ENCODE measurements at places on chromosomes 7 and 10.

GRCh38 chr10:15331461-15331860 is 39.6 kb downstream of the FAM171A1 start:
- DNase-seq = no peak

DNA sequence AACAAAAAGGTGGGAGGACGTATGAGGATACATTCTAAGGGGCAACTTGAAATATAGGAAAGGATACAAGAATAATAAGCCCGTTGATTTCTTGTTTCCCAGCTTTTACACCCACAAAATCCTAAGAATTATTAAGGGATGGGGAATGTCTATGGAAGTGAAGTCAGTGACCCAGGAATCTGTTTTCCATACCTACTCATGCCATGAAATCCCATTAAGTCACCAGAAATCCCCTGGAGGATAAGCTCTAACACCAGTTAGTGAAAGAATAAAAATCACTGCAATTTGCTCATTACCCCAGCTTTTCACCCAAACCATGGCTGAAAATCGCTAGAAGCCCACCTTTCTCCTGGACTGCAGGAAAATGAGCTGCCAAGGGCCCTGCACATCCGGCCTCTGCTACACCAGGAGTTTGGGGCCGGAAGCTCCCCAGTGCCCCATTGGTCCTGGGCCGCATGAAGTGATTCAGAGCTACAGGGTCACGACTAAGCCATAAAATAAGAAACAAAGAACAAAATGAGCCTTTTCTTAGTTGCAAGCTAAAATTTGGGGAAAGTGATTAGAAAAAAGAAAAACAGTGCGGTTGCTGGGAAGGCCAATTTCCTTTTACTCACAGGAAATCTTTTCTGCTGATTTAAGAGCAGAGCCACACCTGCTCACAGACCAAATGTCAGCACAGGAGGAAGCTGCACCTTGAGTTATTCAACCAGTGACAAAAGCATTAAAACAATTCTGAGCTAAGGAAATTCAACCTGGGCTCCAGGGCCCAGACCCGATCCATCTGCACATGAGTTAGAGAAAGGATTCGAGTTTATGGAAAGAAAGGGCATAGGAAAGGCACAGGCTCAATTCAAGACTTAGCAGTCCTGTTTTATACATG is 40.3 kb downstream of the HIPK2 start:
- no peak for DNase-seq

- no peak for DNase-seq
Measured at GRCh38 chr7:37592366-37592765, 91.2 kb upstream of the GPR141 start.

DNA sequence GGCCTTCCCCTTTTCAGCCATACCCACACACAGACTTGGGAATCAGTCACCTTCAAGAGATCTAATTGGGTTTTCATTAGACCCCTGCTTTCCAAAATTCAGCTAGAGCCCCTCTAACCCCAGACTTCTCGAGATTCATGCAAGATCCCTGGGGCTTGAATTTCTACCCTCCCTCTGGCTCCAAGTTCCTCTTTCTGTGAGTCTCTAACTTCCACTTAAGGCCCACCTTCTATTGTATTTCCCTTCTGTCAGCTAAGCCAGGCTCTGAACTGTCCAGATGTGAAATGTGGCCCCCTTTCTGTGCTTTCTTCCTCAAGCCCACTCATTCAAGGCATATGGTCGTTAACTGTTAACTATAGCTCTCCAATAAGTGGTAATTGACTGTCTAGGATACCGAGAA is 132.2 kb downstream of the ZNF365 start:
- DNase-seq = no peak

GRCh38 chr7:80767654-80768053 is 129.2 kb downstream of the CD36 start:
- DNase-seq = no peak

GRCh38 chr10:77637532-77638320 is at the start of gene KCNMA1:
Gene KCNMA1 (minus strand): TSS chr10:77637808.
- peak; percentile 61 for DNase-seq

DNA sequence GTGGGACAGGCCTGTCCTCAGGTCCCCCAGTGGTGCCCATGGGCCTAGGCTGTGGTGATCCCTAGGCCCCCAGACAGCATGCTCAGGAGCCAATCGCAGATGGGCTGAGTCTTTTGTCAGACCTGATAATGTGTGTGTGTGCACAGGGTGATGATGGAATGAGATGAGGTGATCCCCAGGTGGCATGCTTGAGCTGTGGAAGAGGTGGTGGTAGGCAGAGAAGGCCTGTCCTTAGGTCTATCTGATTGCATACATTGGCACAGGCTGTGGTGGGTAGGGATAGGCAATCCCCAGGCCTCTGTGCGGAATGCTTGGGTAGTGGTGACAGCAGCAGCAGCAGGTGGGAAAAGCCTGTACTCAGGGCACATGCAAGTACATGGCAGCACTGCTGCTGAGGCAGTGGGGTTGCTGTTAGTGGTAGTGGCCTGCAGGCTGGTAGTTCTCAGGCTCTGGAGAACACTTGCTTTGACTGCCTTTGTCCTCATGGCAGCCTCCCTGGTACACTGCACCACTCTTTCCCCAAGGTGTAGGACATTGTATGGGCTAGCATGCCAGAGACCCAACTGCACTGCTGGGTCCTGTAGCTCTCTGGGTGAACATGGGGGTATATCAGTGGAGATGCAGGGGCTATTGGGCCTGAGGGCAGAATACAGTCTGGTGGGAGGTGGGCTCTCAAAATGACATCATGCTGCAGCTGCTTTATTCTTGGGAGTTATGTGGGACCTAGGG is 260.9 kb upstream of the PLPP4 start:
- no peak for DNase-seq

- DNase-seq = no peak
Measured at GRCh38 chr7:2537981-2538851, 17.1 kb downstream of the BRAT1 start.

DNA sequence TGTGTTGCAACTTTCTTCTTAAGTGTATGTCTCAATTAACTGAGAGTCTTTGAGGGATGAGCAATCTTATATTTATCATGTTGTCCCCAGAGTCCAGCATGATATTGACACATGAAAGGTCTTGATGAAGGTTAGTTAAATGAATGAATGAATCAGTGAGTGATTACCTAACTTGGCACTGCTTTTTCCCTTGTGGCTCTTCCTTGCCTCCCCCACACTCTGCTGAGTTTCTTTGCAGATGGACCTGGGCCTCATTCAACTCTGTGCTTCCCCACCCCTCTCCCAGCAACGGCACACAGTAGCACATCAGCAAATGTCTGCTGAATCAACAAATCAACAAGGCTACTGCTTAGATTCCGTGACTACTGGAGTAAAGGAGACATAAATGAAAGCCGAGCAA is 235.1 kb upstream of the CXCL12 start:
- DNase-seq = no peak

DNA sequence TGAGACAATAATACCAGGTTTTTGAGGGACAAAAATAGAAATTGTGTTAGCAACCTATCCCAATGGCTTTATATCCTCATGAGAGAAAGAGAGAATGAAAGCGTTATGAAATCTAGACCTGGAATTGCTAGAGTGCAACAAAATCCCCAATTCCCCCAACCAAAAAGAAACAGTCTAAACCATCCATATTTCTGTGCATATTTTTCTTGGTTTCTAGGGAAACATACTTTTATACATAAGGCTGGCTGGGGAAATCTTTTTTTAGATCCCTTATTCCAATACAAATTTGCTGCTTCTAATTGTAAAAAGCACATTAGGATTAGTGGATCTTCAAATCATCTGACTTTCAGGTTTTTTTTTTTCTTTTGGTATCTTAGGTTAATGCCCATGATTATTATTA is 277.0 kb upstream of the SEMA3A start:
- no peak for DNase-seq

DNA sequence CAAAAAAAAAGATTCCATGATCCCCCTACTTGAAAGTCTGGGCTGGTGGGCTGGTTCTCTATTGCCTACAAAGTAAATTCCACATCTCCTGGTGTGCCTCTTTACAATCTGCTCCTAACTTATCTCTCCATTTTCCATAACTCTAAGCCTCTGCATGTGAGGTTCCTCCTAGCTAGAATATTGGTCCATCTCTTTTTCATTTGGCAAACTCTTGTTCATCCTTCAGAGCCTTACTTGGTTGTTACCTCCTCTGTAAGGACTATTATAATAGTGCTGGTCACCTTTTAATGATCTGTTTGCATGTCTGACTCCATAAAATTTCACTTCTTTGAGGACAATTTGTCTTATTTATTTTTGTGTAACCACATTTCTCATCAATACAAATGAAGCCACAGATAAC is 1.6 kb upstream of the NRCAM start:
- no peak for DNase-seq

DNA sequence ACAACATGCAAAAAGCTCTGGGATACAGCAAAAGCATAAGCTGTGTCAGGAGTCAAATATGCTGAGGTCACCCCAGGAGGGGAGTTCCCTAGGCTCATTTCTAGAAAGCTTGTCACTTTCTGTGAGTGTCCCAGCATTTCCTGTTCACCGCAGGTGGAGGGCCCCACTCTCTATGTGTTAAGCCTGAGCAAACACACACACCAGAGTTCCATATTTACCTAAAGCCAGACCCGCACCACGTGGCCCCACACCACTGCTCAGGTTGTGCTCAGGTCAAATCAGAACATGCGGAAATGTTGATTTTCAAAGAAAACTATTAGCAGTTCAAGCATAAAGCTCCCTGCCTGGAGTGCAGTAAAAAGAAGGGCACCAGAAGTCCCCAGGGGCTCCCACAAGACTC is 259.6 kb upstream of the PPP2R2D start:
- no peak for DNase-seq

- DNase-seq = no peak
Measured at GRCh38 chr7:40808378-40808942, 673.7 kb downstream of the SUGCT start.

DNA sequence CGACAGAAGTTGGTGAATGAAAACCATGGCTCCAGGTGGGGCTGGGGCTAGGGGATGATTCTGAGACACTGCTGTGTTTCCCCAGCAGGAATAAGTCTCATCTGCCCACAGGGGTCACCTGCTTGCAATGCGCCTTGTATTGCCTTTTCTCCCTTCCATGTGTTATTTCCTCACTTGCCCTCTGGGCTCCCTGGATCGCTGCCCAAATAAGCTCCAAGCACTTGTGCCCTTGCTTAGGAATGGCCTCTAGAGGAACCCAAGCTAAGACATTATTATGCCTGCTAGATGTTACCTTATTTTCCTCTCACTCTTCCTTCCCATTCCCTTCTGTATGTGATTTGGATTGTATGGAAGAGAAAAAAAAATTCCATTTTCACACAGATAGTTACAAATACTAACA is 24.8 kb upstream of the PLPP4 start:
- DNase-seq = no peak

DNA sequence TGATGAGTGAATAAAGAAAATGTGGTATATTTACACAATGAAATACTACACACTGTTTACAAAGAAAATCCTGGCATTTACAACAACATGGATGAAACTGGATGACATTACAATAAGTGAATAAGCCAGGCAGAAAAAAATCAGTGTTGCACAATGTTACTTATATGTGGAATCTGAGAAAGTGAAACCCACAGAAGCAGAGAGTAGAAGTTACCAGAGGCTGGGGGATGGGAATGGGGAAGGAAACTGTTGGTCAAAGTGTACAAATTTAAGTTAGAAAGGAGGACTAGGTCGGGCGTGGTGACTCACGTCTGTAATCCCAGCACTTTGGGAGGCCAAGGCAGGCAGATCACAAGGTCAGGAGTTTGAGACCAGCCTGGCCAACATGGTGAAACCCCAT is 538.5 kb upstream of the MKI67 start:
- no peak for DNase-seq

DNA sequence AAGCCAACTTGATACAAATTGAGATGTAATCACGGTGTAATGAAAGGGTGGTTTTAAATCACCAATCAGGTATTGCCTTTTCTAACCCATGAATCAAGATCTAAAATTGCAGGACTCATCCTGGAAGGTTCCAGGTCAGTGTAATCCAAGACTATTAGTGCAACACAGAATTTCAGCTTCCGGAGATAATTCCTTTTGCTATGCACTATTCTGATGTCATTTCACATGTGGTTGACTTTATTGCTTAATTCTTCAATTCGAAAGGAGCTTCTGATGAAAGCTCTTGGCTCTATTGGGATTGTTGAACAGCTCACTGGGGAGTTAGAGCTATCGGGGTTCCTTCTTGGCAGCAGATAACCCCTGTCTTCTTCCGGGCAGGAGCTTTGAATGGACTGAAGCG is 147.4 kb upstream of the INSYN2A start:
- no peak for DNase-seq

DNA sequence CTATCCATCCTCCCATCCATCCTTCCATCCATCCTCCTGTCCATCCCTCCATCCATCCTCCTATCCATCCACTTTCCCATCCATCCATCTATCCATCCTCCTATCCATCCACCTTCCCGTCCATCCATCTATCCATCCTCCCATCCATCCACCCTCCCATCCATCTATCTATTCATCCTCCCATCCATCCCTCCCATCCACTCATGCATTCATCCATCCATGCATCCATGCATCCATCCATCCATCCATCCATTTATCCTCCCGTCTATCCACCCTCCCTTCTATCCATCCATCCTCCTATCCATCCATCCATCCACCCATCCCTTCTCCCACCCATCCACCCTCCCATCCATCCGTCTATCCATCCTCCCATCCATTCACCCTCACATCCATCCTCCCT is 25.2 kb upstream of the PSMG3 start:
- DNase-seq = no peak

DNA sequence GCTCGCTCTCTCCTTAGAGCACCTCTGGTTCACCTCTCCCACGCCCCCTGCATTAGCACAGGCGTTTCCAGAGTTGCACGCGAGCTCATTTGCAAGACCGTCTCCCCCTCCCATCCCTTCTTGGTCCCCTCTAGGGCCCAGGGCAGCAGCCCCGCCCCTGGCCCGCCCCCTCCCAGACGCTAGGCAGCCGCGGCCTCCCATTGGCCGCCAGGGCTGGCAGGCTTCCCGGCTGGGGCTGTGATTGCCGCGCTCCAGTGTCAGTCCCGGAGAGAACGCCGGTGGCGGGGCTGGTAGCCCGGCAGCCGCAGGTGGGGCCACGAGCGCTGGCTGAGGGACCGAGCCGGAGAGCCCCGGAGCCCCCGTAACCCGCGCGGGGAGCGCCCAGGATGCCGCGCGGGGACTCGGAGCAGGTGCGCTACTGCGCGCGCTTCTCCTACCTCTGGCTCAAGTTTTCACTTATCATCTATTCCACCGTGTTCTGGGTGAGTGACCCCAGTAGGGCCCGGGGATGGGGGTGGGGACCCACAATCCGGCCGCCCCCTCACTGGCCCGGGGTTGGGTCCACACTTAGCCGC is at the start of gene TSPAN15:
Gene TSPAN15, plus strand, starts transcription at position 257 of the 575 bp plus-strand sequence. Its CDS starts 130 bp downstream, at position 387.
- DNase-seq = peak; percentile 83

GRCh38 chr10:46542567-46543465 is 13.6 kb downstream of the GPRIN2 start:
- peak; percentile 48 for DNase-seq

- no peak for DNase-seq
Measured at GRCh38 chr7:140383954-140384713, 14.2 kb downstream of the SLC37A3 start.

- no peak for DNase-seq
Measured at GRCh38 chr10:131972474-131973071, 9.2 kb downstream of the BNIP3 start.

DNA sequence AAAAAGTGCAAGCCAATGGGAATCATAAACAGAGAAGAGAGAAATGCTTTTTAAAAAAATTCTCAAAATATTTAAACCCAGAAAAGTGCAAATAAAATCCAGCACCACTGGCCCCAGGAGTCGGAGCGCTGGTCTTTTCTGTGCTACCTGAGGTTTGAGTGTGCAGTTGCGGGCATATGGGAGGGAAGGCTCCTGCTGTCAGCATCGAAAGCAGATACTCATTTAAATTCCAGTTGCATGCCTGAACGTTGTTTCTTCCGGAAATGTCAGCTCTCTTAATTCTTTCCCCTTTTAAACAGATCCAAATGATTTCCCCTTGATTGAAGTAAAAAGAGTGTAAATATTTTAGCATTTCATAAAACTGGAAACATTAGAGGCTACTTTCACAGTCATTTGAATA is 240.5 kb upstream of the GPR26 start:
- DNase-seq = no peak

Measured in left lobe of liver (tissue), 2 donors.